ENCODE measurements at places on chromosomes 4 and X. TPM values are rescaled to one million over a fixed set of nuclear protein-coding genes. Genes with fewer than 3 reads are reported as not detected.

DNA sequence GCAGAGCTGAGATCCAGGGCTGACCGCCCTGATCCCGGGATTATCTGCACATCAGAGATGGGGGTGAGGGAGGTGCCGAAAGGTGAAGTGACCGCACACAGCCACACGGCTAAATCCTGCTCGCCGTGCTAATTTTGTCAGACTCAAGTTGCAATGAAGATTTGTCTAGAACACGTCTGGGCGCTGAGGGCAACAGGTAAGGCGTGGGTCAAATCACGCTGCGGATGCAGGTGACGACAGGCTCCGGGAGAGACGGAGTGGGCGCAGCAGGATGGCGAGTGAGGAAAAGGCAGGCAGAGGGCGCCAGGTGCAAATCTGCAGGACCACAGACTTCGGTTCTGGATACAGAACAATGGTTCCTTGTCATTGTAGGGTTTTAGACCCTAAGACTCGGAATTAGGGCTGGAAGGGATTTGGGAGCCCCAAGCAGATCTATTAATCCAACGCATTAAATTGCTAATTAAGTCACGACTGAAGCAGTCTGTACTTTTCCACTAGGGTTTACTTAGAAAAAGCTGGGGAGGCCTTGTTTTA is 1.9 kb upstream of the TBC1D14 start:
- peak; percentile 31 for DNase-seq

DNA sequence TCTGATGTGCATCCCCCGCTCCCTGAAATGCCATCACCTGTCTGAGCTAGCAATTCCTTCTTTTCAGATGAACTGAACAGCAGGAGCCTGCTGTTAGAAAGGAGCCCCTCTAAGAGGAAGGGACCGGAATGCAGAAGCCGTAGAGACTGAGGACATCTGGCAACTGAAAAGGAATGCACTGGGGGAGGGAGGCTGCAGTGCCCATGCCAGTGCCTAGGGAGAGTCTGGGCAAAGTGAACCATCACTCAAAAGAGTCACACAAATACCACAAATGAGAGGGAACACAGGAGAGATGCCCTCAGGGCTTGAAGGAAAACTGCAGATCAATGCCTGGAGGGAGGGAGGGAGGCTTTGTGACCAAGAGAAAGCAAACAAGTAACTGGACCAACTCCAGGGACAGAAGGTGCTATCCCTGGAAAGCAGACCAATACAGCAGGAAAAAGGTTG is 93.9 kb upstream of the CBR4 start:
- DNase-seq = no peak

- DNase-seq = no peak
These were observed 639.9 kb upstream of the CPEB2 start for GRCh38 chr4:14362385-14362784.

DNA sequence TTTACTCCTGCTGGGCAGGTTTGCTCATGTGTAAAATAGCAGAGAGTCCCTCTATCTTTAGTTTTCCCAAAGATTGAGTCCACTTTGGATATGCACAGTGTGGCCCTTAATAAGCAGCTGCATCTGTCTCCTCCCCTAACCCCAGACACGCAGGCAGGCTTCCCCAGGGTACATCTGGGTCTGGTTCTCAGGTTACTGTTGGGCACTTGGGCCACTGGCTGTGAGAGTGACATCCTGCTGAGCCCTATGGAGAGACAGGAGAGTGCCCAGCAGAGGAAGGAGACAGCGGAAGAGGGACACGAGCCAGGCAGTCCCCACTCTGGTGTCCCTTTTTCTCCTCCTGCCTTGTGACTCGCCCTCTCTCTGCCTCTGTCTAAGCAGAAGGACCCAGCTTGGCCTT is 16.0 kb downstream of the XK start:
- DNase-seq = no peak

DNA sequence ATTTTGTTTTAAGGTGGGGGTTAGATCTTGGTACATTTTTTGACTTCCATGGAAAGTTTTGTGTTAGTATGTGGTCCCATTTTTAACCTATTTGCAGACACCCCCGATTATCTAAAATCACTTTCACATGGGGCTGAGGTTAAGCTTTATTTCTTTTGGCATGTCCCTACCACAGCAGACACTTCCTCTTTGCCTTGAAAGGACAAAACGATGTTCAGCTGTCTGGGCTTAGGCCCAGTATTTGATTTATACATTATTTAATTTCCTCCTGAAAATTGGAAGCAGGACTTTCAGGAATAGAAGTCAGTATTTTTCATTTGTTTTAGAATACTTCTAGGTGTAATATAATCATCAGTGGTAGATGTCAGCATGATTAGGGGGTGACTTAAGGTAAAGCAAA is 112.4 kb upstream of the SPRY1 start:
- DNase-seq = peak; percentile 62

DNA sequence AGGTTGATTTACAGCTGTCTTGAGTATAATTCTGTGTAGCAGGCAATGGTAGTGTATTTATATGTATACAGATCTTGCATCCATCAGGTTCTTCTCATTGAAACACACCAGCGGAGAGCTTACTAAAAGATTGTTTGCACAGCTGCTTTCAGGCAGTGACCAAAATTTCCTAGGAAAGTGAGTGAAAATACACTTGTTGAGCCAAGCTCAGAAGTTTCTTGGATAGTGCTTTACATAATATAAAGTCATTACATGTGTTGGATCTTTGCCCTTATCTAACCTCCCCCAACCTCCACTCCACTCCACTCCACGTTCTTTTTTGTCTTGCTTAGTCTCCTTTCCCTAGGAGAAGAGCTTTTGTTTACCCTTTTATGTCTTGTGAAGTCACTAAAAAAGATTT is 34.1 kb downstream of the CNKSR2 start:
- peak; percentile 28 for DNase-seq

GRCh38 chr4:182918791-182919302 is 1.7 kb upstream of the DCTD start:
- no peak for DNase-seq

DNA sequence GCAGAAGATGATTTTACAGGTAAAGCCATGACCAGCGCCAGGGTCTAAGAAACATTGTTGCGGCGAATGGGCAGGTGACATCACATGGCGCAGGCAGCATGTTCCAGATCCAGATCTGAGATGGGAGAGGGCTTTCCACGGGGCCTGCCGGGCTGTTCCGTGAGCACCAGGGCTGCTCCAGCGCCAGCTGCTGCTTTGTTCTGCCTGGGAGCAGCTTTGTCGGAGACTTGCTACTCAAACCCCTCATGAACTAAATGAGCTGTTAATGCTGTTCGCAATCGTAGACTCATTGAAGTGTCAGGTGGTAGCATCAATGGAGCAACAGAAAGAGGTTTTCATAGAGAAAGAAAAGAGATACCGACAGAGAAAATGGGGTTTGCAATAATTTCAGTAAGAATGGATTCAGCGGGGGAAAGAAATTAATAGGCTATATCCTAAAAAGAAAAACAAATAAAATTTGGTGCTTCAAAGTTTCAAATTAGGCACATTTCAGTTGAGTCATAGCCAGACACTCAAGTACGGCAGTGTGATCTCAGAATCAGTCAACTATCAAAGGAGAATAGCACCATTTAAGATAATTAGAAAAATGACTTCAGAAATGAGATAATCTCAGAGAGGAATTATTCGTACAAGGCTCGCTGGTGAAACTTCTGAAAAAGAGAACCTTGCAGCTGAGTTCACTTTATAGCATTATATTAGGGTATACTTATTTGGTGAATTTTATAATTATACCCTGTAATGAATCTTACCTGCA is 23.9 kb downstream of the SORBS2 start:
- no peak for DNase-seq

The ARHGAP36 gene
- not detected for total RNA-seq

The OTC gene
- not detected for total RNA-seq

The DUSP21 gene
- not detected for total RNA-seq

The IL3RA gene
- total RNA-seq = 0.09 TPM

The PCDH7 gene
- total RNA-seq = 172 TPM
